Hematopoietic multipotent progenitor cell (in vitro differentiated cells): ENCODE measurements at places on chromosomes 11 and 22. TPM values are rescaled to one million over a fixed set of nuclear protein-coding genes. Genes with fewer than 3 reads are reported as not detected.

The SCARF2 gene
- total RNA-seq: 0.54 TPM

The CRYAB gene
- not detected for total RNA-seq

The DDI1 gene
- total RNA-seq: not detected

The KCTD21 gene
- total RNA-seq: 3.0 TPM

The PITPNB gene
- total RNA-seq: 11.6 TPM

The AGBL2 gene
- 1.9 TPM for total RNA-seq

GRCh38 chr11:125300791-125301218, 136.3 kb downstream of the PKNOX2 start:
- no peak for DNase-seq

DNA sequence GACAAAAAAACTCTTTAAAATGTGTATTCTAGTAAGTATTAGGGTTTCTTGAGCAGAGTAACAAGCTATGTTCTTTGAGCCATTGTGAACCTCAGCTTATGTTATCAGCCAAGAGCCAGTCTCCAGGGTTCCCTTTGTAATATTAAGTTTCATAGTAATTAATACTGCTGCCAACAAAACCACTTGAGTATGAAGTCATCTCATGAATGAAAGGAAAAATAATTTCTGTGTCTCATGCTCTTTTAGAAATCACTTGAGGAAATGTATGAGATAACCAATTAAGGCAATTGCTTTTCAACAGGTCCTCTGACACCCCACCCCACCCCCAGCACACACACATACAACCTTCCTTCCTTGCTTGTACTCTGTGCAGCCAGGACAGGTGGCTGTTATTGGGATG, 59.9 kb downstream of the BBOX1 start:
- no peak for DNase-seq

DNA sequence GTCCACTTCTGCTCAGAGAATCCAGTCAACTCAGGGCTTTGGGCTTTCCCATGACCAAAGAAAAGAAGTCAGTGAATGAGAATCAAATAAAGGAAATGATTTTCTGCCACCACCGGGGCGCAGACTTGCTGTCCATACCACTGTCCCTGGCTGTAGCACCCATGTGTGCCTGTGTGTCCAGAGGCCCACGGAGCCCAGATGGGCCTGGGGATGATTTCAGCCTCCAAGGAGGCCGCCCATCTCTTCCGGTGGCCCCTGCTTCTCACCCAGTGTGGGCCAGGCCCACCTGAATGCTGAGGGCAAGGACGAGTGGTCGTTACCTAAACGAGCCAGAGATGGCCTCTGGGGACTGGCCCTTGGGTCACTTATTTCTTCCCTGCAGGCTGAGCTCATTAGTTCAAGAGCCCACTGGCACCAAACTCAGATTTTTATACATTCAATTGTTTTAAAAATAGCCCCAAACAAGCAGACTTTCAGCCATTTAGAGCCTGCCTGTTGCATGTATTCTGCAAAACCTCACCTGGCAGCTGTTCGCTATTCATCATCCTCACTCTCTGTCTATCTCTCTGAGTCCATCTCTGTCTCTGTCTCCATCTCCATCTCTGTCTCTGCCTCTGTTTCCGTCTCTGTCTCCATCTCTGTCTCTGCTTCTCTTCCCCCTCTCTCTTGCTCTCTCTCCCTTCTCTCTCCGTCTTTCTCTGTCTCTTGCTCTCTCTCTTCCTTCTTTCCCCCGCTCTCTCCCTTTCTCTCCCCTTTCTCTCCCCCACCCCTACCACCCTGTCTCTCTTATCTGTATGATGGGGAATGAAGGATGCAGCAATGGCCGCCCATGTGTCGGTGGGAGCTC, 24.2 kb downstream of the KRTAP5-5 start:
- DNase-seq: no peak

DNA sequence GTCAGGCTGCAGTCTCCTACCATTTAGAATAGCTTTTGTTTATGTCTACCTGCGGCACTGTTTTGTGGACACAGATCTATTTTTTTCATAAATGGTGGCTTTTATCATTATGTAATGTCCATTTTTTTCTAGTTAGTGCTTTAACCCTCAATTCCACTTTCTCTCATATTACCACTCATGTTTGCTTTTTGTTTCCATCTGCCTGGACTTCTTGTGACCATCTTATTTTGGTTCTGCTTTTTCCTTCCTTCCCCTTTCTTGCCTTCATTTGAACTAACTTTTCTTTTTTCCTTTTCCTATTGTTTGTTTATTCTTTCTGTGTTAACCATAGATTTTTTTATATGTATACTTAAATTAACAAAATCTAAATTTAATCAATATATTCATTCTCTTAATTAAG, 98.5 kb upstream of the SLC22A12 start:
- DNase-seq: no peak

DNA sequence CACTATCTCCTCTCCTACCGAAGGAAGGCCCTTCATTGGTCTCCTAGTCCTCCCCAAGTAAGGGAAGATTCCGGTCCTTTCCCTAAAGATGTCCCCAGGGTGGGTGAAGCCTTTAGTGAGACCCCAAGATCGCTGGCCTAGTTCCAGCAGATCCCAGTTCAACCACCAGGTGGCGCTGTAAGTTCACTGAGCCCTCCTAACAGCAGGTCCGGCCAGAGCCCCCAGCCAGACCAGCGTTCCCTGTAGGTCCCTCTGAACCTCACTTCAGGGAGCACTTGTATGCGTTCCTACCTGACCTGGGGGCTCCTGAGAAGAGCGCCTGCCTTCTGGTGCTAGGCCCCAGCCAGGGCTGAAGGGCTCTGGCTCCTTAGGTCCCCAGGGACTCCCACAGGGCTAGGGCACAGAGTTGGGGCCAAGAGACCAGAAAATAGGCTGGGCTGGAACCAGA, 38.1 kb downstream of the LMO1 start:
- peak; percentile 70 for DNase-seq

- no peak for DNase-seq
Observed at GRCh38 chr11:81995889-81996288, 737.8 kb downstream of the FAM181B start.

DNA sequence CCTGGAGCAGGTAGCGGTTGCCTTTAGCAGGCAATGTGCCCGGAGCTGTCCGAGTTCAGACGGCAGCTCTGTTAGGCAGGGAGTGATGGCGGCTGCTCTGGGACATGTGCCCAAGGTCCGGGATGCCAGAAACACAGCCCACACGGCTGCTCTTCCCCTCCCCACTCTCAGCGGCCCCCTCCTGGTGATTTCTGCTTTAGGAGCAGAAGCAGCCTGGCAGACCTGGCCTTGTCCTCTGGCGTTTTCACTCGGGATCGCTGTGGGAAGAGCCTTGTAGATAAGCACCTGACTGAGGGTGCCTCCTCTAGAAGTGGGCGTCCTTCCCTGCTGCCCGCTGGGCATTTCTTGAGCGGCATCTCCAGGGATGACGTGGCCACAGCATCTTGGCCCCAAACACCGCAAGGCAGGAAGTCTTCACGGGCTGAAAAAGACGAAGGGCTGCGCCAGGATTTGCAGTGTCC, 392.2 kb downstream of the TBC1D22A start:
- no peak for DNase-seq

GRCh38 chr22:32558681-32559355, 84.2 kb downstream of the FBXO7 start:
- DNase-seq: no peak

DNA sequence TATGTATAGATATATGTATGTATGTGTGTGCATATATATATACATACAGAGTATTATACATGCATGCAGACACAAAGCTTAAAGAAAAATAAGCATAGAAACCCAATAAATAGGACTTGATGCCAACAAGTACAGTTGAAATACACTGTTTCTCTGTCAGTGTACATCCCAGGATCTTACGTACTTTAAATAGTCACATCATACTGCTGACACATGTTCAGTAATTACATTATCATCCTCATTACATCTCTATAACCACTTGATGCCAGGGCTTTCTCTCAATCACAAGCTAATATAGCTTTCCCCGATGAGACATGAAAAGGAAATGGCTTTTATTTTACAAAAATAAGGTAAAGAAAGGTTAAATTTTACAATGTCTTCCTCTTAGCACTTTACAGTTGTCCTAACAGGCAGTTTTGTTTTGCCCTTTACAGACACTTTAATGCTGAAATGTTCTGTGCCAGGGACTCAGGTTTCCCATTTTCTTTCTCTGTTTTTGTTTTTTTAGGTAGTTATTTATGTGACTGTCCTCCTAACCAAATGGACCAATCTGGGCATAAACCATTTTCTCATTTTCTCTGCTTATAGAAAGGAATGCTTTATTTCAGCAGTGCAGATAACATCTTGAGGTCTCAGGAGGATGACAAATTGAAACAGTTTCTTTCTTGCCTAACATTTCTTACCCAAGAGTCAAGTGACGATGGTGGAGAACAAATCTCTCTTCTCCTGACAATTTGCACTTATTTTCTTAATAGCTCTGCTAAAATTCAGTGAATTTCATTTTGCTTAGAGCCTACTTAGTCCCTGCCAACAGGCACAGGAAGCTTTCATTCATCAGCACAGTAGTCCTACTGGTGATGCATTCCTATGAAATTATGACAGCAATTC, 350.2 kb downstream of the TTC28 start:
- no peak for DNase-seq

GRCh38 chr11:120563703-120564572, 52.4 kb downstream of the GRIK4 start:
- no peak for DNase-seq

DNA sequence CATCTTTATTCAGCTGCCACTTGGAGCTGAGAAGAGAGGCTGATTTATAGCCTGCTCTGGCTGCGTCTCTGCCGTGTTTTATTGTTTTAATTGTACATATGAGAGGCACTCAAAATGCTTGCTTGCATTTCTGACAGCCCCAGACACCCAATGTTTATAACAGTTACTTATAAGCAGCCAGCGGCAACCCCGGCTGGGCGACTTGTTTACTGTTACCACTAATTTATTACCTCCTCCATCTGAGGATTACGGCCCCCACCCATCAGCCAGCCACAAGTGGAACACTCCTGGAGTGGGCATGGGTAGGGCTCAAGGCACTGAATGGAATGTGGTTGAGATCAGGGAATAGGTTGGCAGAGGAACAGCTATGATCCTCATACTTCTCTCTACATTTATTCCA, 61.2 kb downstream of the CLPB start:
- DNase-seq: no peak

DNA sequence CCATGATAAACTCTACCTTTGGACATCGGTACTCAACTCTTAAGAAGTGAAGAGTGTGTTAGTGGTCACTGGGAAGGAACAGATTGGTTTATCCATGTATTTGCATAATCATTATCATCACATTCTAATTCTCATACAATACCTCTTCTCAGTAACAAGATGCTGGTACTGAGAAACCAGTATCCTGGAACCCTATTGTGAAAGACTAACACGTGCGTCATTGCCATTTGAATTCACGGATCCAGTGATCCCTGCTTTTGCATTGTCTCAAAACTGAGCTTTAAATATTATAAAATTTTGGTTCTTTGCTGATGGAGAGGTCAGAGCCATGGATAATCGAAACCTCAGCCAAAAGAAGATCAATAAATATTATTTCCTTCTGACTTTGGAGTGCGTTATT, 35.2 kb downstream of the KIRREL3 start:
- no peak for DNase-seq

DNA sequence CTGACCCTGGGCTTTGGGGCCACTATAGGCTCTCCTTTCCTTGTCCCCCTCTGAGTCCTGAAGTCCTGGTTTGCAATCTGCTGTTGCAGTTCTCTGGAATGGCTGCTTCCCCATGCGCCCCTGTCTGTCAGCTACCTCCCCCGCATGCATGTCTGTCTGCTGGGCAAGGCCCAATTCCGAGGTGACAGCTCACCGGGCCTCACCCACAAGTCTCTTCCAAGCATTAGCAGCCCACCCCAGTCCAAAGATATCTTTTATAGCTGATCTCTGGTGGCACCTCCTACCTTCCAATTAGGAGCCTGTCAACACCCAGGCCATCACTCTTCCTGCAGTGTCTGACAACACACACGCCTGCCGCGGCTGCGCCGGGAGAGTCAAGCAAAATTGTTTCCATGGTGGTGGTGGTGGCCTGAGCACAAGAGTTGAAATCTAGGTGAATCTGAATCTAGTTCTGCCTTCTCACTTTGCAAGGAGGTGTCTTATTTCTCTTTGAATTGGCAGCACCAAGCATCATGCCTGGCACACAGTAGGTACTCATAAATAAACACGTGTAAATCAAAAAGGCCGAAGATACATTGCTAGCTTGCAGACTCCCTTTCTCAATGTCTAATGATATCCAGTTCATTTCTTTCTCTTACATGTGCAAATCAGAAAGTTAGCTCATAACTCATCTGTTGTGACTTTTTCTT, 1.2 kb upstream of the LMO2 start:
- DNase-seq: peak; percentile 42

DNA sequence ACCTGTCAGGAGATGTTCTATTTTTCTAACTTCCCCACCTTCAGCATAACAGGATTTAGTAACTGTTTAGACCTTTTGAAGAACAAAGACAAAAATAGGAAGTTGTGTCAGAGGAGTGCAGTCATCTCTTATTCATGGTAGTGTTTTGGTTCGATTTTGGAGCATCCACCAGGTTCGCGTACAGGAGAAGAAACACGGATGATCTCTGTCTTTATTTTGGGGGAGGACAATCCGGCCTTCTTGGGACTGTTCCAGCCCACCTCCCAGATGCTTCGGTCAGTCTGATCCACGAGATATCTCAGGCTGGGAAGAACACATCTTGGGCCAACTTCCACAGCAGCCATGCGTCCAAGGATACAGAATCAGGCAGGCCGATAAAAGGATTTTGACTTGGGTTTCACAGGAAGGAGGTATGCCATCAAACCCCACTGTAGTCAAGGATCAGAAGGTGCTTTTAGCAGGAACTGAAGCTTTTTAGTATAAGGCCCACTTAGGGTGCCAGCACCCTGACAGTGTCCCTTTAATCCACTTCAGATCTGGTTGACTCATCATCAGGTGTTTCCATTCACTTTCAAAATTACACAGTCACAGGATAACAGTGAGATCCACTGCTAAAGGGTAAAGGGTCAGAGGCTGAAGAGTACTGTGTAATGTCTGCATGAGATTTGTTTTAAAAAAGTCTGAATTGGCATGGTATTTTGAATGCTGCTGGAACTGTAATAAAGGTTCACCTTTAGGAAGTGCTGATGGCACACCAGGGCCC, 16.5 kb downstream of the PATZ1 start:
- DNase-seq: no peak

DNA sequence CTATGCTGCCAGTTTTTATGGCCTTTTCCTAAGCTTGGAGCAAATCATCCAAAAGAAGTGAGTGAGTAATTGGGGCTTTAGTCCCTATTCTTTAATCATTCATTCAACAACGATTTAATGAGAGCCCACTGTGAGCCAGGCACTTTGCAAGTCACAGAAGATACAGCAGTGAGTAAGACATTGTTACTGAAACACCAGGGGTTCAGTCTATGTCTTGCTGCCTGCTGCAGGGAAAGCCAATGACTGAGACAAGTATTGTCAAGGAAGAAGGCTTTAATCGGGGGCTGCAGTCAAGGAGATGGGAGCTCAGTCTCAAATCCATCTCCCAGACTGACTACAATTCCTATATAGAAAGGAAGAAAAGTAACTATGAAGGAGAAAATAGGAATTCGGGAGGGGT, 228.3 kb downstream of the FAM181B start:
- no peak for DNase-seq
